GM23248 (cell line): ENCODE measurements at places on chromosomes 4 and X.

GRCh38 chr4:83974111-83974780, 438.3 kb downstream of the GPAT3 start:
- DNase-seq, result peak; percentile 42
- H3K4me3 ChIP-seq, result no peak overlapping the region
- H3K4me1 ChIP-seq, result peaks cover 7% of the 10 kb centered on the region; the same call in 1 of the 2 replicates

DNA sequence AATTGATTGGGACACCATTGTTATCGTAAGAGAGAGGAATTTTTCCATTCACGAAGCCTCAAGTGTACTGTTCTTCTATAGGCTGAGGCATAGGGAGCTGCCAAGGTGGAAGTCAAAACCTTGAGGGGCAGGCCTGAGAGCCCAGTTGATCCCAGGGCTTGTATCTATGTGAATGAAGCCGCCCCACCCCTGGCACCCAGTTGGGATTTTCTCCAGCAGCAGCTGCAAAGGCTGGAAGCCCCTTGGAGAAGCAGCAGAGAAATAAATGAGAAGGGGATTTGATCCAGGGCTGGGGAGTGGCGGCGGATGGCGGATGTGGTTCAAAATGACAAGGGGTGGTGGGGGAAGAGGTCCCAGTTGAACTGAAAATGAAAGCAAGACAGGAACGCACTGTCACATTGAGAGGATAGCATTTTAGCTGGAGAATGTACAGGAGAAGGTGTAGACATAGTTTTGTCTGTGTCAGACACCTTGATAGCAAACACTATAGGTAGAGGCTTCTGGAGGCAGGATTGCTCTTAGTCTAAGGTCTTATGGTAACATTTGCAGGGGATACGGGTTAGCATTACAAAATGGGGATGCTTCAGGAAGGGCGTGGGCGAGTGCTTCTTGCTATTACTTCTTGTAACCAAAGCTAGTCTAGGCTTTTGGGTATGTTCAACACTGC, 32.6 kb downstream of the DOCK11 start:
- no peaks in the 10 kb centered on the region for H3K36me3 ChIP-seq
- no peaks in the 10 kb centered on the region for H3K27me3 ChIP-seq
- H3K4me3 ChIP-seq, result no peak overlapping the region
- peaks cover 19% of the 10 kb centered on the region; the same call in 1 of the 2 replicates for H3K4me1 ChIP-seq

DNA sequence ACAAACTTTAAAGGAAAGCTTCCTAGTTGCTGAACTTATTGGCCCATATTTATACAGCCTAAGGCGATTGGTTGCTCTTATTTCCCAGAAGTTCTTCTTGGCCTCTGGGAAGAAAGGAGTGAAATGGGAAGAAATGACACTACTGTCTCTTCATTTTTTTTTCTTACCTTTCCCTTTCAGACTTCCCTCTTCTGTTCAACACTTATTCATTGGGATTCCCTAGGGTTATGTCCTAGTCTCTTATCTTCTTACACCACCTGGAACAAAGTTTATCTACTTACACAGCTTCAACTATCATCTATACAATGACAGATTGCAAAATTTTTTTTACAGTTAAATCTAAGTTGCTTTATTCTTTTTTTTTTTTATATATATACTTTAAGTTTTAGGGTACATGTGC, 68.0 kb downstream of the SNX12 start:
- no peaks in the 10 kb centered on the region for H3K4me1 ChIP-seq
- H3K4me3 ChIP-seq, result no peak overlapping the region
- H3K27ac ChIP-seq, result no peak overlapping the region
- no peaks in the 10 kb centered on the region for H3K27me3 ChIP-seq
- H3K36me3 ChIP-seq, result no peaks in the 10 kb centered on the region
- no peak for DNase-seq

- no peak overlapping the region for H3K27ac ChIP-seq
- H3K4me3 ChIP-seq, result no peak overlapping the region
- no peaks in the 10 kb centered on the region for H3K36me3 ChIP-seq
- H3K4me1 ChIP-seq, result peaks cover 18% of the 10 kb centered on the region
- DNase-seq, result peak; percentile 33
Measured at GRCh38 chr4:105283501-105283900, 136.8 kb downstream of the TET2 start.

GRCh38 chr4:101419336-101420135, 72.2 kb upstream of the PPP3CA start:
- no peak overlapping the region for H3K4me3 ChIP-seq
- H3K27ac ChIP-seq, result no peak overlapping the region

DNA sequence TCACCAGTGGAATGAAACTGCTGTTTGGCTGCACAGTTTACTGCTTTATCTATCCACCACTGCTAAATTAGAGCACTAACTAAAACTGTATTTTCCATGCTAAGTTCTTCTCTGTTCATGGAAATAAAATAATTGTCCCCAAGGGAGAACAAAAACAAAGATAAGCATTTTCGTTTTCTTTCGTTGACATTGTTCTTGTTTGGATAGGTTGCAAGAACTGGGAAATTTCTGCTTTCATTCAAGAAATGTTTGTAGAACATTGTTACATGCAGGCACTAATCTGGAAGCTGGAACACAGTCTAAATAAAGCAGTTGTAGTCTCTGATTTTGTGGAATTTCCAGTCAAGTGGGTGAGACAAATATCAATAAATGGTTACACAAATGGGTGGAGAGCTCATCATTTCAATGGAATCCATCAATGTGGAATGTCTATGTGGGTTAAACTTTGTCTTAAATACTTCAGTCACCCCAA, 5.8 kb upstream of the CXCL8 start:
- no peaks in the 10 kb centered on the region for H3K27me3 ChIP-seq
- peaks cover 40% of the 10 kb centered on the region for H3K4me1 ChIP-seq
- H3K4me3 ChIP-seq, result no peak overlapping the region
- no peaks in the 10 kb centered on the region for H3K36me3 ChIP-seq
- DNase-seq, result peak; percentile 50

GRCh38 chrX:41009850-41010846, 75.1 kb upstream of the USP9X start:
- peak overlapping the region; percentile 72 for H3K4me3 ChIP-seq
- DNase-seq, result peak; percentile 91
- H3K27ac ChIP-seq, result peak overlapping the region; percentile 99
- H3K4me1 ChIP-seq, result peaks cover 8% of the 10 kb centered on the region
- no peaks in the 10 kb centered on the region for H3K36me3 ChIP-seq

- no peak overlapping the region for H3K4me3 ChIP-seq
- no peaks in the 10 kb centered on the region for H3K4me1 ChIP-seq
- no peaks in the 10 kb centered on the region for H3K36me3 ChIP-seq
- DNase-seq, result peak; percentile 0
- no peak overlapping the region for H3K27ac ChIP-seq
Measured at GRCh38 chrX:45557387-45557786, 356.7 kb upstream of the DIPK2B start.

- H3K27me3 ChIP-seq, result no peaks in the 10 kb centered on the region
- H3K4me1 ChIP-seq, result 0 out of 2 replicates have a peak, but pooled peaks cover 7% of the 10 kb centered on the region
- DNase-seq, result peak; percentile 3
- H3K27ac ChIP-seq, result no peak overlapping the region
- H3K36me3 ChIP-seq, result no peaks in the 10 kb centered on the region
- H3K4me3 ChIP-seq, result no peak overlapping the region
Measured at GRCh38 chr4:147336252-147336651, 144.6 kb upstream of the EDNRA start.

DNA sequence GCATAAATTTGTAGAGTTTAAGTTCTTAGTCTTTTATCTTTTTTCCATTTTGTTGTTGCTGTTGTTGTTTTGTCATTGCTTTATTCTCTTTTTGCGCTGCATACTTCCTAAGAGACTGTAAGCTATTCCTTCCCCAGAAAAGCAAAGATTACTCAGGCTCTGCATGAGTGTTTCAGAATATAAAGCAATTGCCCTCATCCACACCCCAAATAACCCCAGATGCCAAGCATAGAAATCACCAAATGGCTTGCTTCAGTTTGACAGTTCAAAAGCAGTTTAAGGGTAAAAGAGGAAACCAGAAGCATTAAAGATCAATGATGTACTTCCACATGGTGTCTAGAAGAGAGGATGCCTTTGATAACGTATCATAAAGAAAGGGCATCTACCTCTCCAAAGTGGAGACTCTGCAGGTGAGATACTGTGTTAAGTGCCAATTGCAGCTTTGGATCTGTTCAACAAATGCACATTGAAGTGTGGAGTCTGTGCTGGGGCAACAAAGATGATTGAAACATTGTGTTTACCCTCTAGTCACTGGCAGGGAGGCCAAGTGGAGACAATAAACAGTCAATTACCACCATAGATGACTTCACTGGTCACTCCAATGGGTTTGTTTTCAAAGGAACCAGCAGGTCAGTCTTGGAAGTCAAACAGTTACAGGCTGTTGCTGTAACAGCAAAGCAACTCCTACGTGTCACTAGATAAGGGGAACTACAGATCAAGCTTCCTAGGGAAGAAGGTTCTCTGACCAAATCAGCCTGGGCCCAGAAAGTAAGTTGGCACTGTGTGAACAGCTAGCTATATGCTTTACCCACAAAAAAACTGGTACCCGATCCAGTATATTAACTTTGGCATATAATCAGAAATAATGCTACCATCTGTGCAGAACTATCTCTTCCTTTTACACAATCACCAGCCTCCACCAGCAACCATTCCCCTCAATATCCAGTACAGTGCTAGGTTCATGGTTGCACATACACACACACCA, 40.6 kb upstream of the IL21 start:
- H3K27ac ChIP-seq, result peak overlapping the region; percentile 14; the same call in 1 of the 2 replicates
- no peak overlapping the region for H3K4me3 ChIP-seq
- no peaks in the 10 kb centered on the region for H3K27me3 ChIP-seq
- peak; percentile 55 for DNase-seq
- no peaks in the 10 kb centered on the region for H3K36me3 ChIP-seq

DNA sequence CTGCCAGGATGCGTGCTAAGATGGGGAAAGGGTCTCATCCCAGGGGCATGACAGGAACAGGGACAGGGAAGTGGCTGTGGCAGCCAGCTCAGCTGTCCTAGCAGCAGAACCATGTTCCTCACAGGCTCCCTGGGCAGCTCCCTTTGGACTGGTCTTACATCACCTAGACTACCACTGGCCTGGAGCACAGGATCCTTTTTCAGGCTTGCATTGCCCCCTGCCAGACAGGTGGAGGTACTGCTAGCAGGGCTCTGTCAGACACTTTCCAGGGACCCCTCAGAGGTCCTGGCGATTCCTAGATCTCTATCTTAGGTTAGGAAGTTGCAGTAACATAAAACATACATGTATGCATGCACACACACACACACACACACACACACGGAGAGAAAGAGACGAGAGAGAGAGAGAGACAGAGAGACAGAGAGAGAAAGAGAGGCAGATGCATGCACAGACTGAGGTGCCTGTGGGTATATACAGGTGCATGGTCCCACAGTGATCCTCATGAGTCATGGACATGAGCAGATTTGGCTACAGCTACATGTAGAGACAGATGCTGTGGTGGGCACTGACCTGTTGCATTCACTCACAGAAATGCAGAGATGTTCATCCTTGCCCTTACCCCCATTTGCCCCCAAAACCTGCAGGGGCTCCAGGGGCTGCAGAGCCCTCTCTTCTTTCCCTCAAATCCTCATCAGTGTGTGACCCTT, 63.6 kb downstream of the STARD8 start:
- no peak overlapping the region for H3K4me3 ChIP-seq
- H3K4me1 ChIP-seq, result no peaks in the 10 kb centered on the region
- DNase-seq, result peak; percentile 60
- no peaks in the 10 kb centered on the region for H3K27me3 ChIP-seq

GRCh38 chr4:16687845-16688244, 210.6 kb downstream of the LDB2 start:
- H3K4me3 ChIP-seq, result no peak overlapping the region
- peaks cover 59% of the 10 kb centered on the region for H3K4me1 ChIP-seq
- DNase-seq, result no peak
- H3K27me3 ChIP-seq, result no peaks in the 10 kb centered on the region
- no peaks in the 10 kb centered on the region for H3K36me3 ChIP-seq
- H3K27ac ChIP-seq, result no peak overlapping the region

GRCh38 chr4:85748654-85749053, 273.7 kb downstream of the ARHGAP24 start:
- peaks cover 16% of the 10 kb centered on the region for H3K4me1 ChIP-seq
- peak overlapping the region; percentile 21 for H3K27ac ChIP-seq
- peak; percentile 30 for DNase-seq

DNA sequence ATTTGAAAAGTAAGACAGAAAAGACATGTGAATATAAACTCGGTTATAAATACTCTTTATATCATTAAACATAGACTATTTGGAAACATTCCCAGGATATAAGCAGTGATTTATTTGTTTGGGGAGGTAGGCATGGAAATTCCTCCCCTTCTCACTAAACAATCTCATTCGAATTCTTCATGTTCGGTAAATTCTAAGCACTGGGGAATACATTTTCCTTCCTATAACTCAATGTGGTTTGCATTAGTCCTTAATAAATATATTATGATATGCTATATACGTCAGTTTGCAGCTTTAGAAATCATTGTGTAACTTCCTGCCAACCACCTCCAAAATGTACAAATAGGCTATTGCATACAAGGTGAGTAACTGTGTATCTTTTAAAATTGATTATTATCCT, 99.6 kb downstream of the UGT8 start:
- no peak overlapping the region for H3K27ac ChIP-seq
- no peaks in the 10 kb centered on the region for H3K27me3 ChIP-seq
- H3K4me3 ChIP-seq, result no peak overlapping the region
- DNase-seq, result no peak

- H3K27me3 ChIP-seq, result no peaks in the 10 kb centered on the region
- H3K4me3 ChIP-seq, result no peak overlapping the region
- H3K36me3 ChIP-seq, result no peaks in the 10 kb centered on the region
- H3K27ac ChIP-seq, result peak overlapping the region; percentile 95
- peaks cover 50% of the 10 kb centered on the region for H3K4me1 ChIP-seq
Measured at GRCh38 chr4:74117024-74117534, 18.1 kb upstream of the CXCL2 start.

GRCh38 chrX:121958886-121959285, 911.5 kb downstream of the GLUD2 start:
- peaks cover 11% of the 10 kb centered on the region for H3K4me1 ChIP-seq
- H3K27me3 ChIP-seq, result no peaks in the 10 kb centered on the region
- H3K27ac ChIP-seq, result no peak overlapping the region

DNA sequence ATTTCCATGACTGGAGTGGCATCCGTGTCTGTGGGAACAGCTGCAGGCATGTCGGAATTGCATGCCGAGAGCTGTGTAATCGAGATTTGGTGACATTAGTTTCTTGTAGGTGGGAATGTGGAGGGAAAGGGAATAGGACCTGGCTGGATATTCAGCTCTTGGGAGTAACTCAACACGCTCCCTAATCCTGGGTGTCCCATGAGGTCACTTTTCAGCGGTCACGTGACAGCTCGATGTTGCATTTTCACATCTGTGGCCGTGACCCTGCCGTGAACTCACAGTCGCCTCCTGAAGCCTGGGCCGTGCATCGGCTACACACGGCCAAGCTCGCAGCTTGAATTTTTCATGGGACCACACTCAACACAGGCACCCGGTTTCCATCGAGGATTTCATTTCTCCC, 25.8 kb upstream of the PSAPL1 start:
- H3K27me3 ChIP-seq, result no peaks in the 10 kb centered on the region; the same call in 1 of the 2 replicates
- no peak overlapping the region for H3K4me3 ChIP-seq
- no peaks in the 10 kb centered on the region for H3K4me1 ChIP-seq
- H3K27ac ChIP-seq, result no peak overlapping the region
- H3K36me3 ChIP-seq, result no peaks in the 10 kb centered on the region

GRCh38 chr4:95857761-95858160, 17.9 kb downstream of the PDHA2 start:
- no peak overlapping the region for H3K4me3 ChIP-seq
- no peaks in the 10 kb centered on the region for H3K36me3 ChIP-seq
- H3K27ac ChIP-seq, result no peak overlapping the region
- no peak for DNase-seq
